ENCODE measurements at places on chromosomes 2 and 18.

GRCh38 chr2:13035866-13036265, 319.1 kb downstream of the TRIB2 start:
- no peak for DNase-seq

GRCh38 chr2:163011000-163011399, 172.4 kb upstream of the KCNH7 start:
- no peak for DNase-seq

DNA sequence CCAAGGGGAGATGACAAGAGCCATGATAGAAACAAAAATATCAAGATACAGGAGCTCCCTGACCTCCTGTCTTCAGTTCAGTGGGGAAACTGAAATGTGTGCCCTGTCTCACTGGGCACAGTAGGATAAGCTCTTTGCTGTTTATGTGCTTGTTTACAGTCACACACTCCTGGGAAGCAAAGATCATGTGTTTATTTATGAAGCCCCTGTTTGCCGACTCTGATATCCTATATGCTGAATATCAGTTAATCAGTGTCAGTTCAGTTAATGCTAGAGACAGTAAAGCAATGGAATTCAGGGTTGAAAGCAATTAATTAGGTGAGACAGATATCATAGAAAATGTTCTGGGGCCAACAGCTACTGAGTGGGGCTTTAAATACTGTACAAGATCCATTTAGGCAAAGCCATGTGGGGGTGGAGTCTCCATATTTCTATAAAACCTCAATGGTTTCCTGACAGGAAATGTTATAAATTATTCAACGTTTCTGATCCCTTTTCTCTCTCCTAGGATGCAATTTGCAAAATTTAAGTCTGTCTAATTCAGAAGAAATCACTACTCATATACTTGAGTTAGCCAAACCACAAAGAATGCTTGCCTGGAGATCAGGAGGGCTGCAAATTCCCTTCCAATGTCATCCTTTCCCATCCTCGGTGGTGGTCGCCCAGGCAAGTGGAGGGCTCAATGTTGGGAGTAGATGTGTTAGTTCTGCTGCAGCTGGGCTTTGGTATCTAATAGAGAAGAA, 551.3 kb downstream of the CMPK2 start:
- no peak for DNase-seq

GRCh38 chr2:10258326-10258725, 44.4 kb upstream of the HPCAL1 start:
- DNase-seq: no peak

DNA sequence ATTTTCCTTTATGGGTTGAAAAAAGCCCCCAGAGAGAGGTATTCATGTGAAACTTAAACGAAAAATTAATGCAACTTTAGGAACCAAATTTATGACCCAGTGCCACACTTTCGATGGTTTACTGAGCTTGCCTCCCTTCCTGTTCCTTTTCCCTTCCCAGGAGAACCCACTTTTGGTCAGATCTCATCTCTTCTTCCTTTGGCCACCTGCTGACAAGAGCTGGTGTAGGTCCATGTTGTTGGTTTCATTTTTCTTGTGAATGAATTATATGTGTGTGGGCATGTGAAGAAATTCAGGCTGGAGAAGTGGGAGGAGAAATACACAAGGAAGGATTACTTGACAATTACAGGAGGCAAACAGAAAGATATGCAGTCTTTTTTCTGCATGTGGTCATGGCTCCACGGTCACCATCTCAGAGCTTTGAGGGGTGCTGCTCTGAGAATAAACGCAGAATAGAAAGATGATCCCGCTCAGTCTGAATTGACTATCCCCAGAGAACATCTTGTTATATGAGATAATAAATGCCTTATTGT, 111.3 kb upstream of the TCF4 start:
- DNase-seq: no peak

DNA sequence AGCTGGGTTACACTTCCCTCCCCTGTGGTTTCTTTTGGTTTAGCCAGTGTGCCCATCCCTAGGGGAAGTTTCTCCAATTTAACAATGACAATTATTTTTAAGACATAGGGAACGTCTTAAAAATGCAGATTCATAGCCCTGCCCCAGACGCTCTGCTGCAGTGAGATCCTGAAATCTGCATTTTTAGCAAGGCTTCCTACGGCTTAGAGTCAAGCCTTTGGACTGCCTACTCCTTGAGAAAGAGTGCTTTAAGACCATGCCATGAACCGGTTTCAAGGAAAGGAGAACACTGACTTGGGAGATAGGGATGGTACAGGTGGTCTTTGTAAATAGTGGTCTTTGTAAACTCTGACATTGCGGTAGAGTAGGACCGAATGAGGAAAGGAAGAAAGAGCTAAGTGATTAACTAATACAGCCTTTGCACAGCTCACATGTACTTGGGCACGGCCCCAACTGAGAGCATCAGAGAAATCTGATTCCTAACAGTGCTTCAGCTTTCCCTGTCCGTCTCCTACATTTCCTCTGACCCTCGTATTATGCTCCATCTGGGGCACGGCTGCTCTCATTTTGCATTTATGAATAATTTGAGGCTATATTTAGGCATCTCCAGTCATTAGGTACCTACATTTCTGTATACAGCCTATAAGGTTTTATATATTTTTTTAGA, 217.6 kb upstream of the TANK start:
- no peak for DNase-seq

- DNase-seq: no peak
These were observed 76.1 kb downstream of the SCG2 start for GRCh38 chr2:223526106-223526505.

DNA sequence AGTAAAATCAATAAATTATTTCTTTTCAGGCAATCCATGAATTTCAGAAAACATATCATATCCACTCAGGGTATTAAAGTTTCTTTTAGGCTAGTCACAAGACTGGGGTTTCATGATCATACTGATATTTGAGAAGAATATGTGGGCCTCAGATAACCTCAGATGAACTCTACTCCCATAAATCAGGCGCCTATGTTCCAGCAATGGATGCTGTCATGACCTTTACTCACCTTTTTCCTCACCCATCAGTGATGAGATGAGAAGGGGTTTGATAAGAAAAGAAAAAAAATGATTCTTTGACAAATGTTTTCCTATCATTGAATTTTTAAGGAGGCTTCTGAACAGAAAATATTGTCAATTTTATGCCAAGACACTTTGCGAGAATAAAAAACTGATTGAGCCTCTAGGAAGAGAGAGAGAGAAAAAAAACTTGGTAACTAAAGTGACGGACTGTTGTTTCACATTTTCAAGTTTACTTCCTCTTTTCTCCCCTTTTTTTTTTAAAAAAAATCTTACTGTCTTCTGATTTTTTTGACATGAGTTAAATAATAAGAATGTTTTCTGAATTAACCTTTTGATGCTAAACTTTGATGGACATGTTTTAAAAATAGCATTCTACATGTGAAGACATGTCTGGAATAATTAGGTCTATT, 309.1 kb upstream of the MAP2 start:
- no peak for DNase-seq

DNA sequence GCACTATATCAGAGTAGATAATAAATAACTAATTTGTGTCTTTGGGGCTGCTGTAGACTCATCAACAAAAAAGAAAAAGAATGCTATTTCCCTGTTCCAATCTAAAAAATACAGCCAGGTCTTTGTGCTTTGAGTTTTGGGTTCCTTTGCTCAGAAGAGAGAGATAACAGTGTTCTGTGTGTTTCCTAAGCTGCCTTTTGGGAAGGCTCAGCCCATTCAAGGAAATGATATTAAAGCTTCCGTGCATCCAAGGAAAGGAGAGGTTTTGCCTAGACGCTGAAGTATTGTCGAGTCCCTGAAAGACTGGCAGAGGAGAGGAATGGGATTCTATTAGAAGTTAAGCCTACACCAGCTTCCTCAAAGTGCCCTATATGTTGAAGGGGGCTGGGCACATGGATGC, 25.8 kb upstream of the LRP2 start:
- DNase-seq: no peak

GRCh38 chr2:128162266-128162665, 71.3 kb downstream of the UGGT1 start:
- no peak for DNase-seq

DNA sequence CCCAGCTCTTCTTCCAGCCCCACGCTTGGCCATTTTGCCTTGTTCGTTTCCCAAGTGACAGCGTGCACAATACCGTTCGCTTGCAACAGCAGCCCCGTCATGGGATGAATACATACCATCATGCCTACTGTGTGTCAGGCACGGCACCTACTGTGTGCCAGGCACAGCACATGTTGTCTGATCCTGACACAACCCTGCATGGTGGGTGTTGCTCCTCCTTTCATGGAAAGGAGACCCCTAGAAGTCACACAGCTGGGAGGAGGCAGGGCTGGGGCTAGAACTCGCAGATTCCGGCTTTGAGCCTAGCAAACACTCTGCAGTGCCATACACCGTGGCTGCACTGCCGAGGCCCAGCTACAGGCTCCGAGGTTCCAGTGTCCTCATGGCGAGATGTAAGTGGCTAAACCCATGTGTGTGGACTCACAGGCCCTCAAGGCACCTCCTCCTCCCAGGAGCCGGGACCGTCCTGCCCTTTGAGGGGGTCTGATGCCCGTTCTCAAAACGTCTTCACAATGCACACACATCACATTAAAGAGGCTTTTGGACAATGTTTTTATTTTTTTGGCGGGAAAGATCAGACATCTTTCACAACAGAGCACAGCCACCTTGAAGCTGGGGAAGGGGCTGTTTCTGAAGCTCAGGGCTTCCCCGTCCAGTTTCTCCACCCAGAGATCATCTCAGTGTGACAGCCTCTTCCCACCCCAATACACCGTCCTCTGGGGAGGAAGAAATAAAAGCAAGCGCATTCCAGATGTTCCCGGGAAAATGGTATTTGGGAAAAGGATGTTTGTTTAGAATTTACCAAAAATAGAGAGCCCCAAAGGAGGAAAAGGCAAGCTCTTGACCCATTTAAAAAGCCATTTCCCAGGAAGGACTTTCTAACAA, 64.9 kb downstream of the HS1BP3 start:
- DNase-seq: no peak

DNA sequence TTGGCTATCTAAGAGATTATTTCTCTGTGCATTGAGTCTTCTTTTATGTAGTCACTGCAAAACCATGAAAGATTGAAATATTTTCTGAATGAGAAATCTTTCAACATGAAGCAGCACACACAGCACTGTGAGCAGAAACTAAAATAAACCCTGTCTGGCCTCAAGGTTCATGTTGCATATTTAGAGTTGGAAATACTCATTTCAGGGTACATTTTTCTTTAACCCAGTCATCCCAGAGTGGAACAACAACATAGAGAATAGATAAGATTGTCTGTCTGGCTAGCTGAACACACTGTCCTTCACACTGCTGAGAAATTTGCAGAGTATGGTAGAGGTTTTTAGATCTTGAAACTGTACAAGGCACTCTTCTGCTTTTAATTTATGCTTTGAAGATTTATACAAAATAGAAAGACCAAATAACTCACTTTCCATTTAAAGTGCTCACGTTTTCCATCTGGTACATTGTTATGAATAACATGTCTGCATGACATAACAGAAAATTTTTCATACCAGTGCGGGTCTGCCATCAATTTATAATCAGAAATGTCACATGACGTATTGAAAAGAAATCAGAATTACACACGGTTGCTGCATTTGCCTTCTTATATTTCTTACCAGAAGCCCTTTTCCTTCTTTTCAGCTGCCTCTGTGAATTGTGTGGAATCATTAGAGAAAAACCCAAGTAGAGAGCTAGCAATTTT, 25.0 kb upstream of the FN1 start:
- DNase-seq: no peak

DNA sequence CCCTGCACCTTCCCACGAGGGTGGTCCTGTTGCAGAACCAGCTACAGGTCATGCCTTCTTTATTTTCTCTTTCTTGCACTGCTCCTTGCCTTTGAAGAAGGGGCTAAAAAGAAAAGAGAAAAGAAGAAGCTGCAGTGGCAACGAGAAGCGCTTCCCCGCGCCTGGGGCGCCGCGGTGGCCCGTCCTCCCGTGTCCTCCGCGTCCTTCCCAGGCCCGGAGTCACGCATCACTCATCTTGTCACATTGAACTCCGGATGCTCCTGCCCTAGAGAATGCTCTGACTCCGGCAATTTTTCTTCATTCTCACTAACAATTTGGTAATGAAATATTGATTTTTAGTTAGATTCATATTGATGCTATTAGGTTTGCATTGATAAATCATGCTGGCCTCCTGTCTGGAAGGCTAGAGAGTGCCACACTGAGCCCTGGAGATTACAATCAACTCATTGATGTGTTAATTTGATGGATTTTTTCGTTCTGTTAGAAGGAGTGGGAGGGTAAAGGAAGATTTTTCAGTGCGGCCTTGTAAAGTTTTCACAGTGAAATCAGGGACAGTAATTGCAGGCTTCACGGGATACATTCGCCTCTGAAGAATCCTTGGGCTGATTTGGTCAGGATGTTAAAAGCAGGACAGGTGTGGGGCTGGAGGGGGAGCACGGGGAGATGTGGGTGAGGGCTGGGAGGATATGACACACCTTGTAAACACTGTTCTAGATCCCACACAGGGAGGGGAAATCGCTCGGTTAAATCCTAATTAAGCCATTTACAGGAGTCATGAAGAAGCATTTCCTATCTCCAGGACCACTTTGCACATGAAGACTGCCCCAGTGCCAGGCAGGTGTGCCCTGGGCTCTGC, 349.3 kb downstream of the ZNF516 start:
- DNase-seq: no peak

- no peak for DNase-seq
These were observed 17.1 kb downstream of the OSBPL6 start for GRCh38 chr2:178211460-178211859.

DNA sequence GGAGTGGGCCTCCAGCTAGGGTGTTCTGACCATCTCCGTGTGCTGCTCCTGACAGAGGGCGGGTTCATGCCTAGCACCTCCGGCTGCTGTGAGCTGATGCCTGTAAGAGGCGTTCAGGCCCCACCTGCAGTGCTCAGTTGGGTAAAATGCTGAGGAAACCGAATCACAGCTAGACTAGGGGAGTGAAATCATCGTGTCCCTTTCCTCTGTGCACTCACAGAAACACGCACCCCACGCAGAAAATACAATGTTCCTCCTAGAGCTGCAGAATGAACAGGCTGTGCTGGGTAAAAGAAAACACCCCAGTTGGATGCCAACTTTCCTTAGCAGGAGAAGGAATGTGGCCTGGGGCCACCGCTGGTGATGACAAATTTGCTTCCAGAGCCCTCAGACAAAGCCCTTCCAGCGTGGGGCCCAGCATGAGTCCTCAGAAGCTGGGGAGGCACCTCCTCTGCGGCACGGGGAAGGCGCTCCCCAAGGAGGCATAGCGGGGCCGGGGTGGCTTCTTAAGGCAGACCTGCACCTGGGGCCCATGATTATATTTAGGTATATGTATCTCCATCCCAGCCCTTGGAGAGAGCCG, 16.3 kb upstream of the ARHGEF4 start:
- DNase-seq: no peak

DNA sequence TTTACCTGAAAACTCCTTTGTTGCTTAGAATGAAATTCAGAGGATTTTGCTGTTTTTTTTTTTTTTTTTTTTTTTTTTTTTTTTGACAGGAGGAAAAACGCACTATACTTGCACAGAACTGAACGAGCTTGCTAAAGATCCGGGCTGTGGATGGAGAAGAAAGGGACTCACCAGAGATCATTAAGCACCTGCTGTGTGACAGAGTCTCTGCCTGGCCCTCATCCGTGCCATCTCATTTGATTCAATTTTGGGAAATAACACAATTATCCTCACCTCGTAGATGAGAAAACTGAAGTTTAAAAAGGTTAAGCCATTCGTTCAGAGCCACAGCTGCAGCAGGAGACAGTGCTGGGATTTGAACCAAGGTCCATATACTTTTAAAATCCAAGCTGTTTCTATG, 775.4 kb upstream of the ID2 start:
- no peak for DNase-seq

GRCh38 chr2:129087133-129087813, 768.6 kb upstream of the HS6ST1 start:
- peak; percentile 81 for DNase-seq

GRCh38 chr2:167945660-167946368, 301.6 kb downstream of the STK39 start:
- no peak for DNase-seq
